ENCODE measurements at places on chromosomes 5 and 9.
A peak's percentile ranks its signal among the peaks of the same experiment; 100 is the strongest.

- no peak for DNase-seq
These were observed 147.0 kb upstream of the RASA1 start for GRCh38 chr5:87120518-87121303.

- DNase-seq, result no peak
These were observed 46.0 kb downstream of the ADAMTS19 start for GRCh38 chr5:129506086-129506485.

GRCh38 chr9:134349936-134350335 is 23.7 kb downstream of the RXRA start:
- DNase-seq, result peak; percentile 64

DNA sequence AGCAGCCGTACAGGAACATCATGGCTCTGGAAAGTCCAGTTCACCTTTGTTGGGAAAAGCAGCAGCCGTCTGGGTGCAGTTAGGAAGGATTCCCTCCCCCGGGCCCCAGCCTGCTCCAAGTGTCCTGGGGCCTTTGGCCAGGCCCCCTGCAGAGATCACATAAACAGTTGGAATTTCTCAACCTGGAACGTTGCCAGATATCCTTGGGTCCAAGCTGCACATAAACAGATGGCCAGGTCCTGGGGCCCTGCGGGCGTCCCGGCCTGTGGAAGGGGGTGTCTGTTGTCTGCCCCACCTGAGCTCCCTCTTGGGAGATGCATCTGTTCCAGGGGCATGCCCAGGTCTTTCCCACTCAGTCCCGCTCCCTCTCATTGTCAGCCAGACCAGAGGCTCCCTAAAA is 92.7 kb downstream of the COL5A1 start:
- DNase-seq, result no peak

DNA sequence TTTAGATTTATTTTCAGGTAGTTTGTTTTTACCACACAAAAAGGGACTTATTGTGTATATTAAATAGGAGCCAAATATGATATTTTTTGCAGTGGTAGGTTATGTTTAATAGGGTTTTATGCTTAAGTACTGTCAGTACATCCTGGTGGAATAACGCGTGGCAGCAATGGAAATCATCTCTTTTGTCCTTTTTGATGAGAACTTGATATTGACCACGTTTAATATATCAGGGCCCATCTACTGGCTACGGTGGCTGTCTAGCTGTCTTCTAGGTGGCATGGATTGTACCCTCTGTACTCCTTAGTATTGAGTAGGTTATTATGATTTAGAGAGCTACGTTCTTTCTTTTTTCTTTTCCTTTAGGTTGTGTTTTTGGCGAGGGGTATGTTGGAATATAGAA is 2.6 kb downstream of the BASP1 start:
- DNase-seq, result no peak

DNA sequence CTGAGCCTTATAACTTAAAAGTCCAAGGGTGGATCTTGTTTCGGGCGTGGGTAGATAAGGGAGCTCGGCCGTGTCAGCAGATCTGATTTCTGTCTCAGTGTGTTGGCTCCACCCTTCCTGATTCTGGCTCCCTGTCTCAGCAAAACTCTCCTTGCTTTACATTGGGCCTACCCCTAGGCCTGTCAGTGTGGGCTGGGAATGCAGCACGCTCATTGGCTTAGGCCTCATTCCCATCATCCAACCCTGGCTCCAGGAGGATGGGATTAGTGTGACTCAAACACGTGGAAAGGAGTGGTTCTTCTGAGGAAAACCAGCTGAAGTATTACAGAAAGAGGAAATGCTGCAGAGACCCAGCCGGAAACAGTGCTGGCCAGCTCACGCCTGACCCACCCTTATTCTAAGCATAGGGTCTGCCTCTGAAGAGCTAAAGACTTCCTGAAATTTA is 59.9 kb downstream of the ZFAND5 start:
- DNase-seq, result peak; percentile 67

- no peak for DNase-seq
These were observed 743.9 kb downstream of the NR2F1-AS1 start for GRCh38 chr5:92836855-92837755.

DNA sequence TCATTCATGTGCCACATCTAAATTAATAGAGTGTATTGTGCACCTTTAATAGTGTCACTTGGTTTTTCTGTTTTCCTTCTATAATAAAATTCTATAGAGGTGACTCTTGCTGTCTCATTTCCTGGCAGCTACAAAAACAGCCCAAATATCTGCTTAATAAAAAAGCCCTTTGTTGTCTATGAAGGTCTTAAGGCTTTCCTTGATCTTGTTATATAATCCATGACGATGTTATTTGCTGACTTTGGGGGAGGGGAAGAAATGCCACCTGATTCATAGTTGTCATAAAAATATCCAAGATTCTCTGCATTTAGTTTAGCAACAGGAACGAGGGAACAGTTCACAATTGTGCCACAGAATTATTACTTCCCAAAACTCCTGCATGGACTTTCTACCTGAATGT is 31.3 kb downstream of the CPEB4 start:
- DNase-seq, result no peak

Data from H7 (cell line).